ENCODE measurements at places on chromosomes 5 and 9.

DNA sequence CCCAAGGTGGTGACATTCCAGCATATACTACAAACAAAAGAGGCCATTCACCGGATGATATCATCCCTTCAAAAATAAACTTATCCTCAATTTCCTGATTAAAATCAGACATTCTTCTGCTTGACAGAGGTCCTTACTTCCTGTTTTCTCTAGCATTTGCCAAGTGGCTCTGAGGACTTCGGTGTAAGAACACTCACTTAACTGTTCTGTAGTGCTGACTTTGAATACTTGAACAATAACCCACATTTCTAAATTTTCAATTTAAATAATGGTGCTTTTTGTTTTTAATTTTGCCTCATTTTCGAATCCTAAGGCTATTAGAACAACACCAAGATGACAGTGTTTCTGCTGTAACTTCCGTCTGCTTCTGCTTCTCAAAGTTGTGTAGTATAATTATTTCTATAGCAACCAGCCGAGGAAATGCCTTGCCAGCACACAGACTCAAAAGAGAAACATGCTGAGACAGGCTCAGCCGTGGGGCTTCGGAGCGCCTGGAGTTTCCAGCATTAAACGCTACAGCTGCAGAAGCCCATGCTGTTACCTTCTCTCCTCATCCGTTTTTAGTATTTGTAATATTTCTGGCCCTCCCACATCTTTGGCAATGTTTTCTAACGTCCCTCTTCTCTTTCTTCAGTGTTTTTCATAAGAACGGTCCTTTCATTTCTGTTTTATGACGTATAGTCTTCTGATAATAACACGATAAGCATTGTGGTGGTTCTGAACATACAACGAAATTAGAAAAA lies 19.5 kb upstream of the ANXA1 start:
- DNase-seq, result peak; percentile 75

DNA sequence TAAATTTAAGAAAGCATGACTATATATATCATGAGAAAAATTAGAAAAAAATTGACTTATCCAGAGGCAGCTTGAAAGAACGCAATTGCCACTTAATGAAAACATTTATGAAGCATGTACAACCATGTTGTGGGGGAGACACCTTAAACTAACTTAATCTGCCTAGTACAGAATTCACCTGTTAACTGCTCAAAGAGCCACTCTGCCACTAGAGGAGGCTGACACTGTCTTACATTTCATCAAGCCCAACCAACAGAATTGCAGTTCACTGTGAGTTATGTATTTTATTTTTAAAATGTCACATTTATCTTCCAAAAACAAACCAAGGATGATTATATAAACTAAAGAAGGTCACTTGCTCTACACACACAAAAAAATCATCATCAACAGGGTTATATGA lies 252.9 kb downstream of the MLLT3 start:
- DNase-seq, result no peak

GRCh38 chr5:94682814-94683520 lies 64.5 kb downstream of the SLF1 start:
- DNase-seq, result no peak

GRCh38 chr9:87140605-87141109 lies 193.4 kb upstream of the GAS1 start:
- no peak for DNase-seq

DNA sequence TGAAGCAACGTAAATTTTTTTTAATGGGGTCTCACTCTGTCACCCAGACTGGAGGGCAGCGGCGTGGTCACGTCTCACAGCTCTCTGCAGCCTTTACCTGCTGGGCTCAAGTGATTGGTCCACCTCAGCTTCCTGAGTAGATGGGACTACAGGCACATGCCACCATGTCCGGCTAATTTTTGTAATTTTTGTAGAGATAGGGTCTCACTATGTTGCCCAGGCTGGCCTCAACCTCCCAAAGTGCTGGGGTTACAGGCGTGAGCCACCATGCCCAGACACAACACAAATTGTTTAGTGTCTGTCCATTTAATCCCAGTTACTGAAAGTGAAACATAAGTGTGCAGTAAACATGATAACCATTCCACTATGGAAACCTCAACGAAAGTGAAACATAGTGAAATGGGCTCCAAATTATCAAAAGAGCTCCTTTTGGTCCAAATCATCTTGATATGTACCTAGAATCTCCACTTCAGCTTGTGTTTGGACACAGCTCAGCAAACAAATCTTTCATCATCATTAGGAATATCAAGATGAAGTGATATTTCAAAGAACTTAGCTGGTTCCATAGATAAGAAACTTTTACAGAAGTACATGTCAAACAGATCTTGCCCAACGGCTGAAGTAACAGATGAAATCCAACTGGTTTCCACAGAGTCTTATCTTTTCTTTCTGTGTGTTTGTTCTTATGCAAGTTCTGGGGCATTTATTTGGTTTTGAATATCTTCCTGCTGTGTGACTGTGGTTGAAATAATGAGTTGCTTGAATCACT lies 41.2 kb upstream of the PLPP1 start:
- no peak for DNase-seq

- no peak for DNase-seq
These were observed 111.1 kb downstream of the PAM start for GRCh38 chr5:102866237-102866600.

DNA sequence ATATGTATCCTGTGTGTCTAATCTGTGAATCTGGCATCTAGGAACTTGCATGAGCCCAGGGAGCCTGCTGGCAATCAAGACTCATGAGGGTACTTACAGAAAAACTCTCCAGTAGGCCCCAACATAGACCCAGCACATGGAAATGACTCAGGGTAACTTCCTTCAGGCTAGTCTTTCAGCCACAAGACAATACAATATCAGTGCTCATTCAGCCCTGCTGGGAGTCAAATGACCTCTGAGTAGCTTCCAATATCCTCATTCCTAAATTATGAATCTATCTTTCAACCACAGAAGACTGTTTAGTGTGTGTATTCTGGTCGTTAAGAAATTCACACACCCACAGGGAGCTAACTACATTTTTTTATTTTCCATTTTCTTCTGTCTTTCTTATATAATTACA lies 1273.0 kb downstream of the EFNA5 start:
- DNase-seq, result no peak

DNA sequence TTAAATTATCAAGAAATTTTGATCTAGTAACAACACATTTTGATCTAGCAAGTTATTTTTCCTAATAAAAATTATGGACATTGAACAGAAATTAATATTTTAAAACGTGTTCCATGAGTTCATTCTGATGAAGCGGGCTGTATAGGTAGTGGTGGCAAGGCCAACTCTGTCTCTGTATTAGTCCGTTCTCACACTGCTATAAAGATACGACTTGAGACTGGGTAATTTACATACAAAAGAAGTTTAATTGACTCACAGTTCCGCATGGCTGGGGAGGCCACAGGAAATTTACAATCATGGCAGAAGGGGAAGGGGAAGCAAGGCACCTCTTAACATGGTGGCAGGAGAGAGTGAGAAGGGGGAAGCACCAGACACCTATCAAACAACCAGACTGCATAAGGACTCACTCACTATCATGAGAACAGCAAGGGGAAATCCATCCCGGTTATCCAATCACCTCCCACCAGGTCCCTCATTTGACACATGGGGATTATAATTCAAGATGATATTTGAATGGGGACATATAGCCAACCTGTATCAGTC lies 61.2 kb downstream of the TMEM232 start:
- DNase-seq, result no peak

Measured in upper lobe of right lung (tissue), 1 donor.